Left forelimb (tissue), 1 donor: ENCODE measurements at places on chromosomes 3 and 15.

- no peak for DNase-seq
These were observed 49.2 kb downstream of the KCNMB2 start for GRCh38 chr3:178585454-178585853.

DNA sequence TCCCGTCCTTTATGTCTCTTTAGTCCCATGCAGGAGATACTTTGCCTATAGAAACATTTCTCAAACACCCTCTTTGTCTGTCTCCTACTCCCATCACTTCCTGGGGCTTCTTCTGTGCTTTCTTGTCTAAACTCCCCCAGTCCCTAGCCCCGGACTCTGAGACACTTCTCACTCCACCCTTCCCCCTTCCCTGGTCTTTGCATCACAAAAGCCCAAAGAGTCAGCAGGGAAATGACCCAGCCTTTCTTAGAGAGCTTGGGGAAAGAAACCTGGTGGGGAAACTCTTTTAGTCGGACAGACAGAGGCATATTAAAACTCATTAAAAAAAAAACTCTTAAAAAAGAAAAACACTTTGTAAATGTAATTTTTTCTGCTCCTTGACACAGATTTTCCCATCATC, 211.2 kb downstream of the TJP1 start:
- no peak for DNase-seq

GRCh38 chr15:39124553-39125171, 456.2 kb upstream of the THBS1 start:
- DNase-seq = no peak

DNA sequence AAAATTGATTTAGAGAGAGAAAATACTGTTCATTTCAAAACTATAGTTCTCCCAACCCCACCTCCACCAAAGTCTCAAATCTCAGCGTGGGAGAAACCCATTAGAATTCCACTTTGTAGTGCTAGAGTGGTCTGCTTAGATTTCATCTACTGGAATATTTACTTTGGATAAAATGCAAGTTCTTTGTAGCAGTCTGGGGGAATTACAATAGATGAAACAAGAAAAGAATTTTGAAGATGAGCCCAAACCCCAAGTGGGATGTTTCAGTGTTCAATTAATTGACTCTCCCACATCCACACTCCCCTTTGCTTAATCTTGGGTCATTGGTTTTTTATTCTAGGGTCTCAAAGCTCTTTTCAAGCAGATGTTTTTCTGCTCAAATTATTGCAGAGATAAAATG, 97.8 kb downstream of the RPL22L1 start:
- DNase-seq = no peak

GRCh38 chr15:74725845-74726773, 781 bp upstream of the CYP1A1 start:
- DNase-seq = no peak

GRCh38 chr3:136141891-136142290, 54.2 kb downstream of the MSL2 start:
- no peak for DNase-seq

DNA sequence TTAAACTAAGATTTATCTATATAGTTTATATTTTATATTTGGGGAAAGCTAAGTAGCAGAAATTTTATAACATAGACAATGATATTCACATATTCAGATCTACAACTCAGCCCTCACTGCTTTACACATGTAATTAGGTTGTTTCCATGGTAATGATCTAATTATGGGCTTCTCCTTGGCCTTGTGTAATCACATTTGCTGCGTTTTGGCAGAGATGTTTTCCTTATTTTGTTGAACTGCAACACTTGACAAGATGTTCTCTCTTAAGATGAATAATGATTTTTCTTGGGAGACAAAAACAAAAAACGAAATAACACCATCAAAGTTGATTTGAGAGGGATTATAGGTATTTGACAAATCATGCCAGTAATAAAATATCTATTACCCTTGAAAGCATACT, 635.6 kb upstream of the TBL1XR1 start:
- DNase-seq = no peak

DNA sequence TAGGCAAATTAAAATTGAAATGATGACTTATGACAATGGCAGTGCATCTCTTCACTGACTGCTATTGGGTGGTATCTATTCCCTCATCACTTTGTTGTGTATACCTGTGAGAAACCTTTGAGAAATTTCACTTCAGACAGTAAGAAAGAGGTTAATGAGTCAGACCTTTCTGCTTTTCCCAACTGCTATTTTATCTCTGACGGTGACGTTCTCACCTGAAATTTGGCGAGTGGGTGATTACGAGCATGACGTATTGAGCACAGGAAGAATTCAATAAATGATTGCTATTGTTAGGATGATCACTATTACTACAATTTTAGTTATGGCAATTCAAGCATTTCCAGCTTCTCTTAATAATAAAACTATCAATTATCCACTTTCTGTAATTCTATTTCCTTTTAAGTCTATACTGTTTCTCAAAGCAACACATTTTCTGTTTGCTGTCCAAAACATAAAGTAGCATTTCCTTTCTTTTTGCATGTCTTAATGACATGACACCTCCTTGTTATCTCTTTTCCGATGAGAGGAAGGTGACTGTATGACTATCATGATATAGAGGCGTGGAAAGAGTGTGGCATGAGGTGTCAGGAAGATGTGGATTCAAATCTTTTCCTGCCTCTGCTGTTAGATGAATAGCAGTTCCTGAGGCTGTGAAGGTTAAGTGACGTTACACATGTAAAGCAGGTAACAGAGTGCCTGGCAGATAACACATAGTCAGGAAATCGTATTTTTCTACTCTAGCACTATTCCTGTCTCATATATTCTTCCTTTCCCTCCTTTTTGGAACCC, 504.9 kb upstream of the SEMA6D start:
- DNase-seq = no peak

- DNase-seq = no peak
These were observed 891.5 kb downstream of the ROBO2 start for GRCh38 chr3:77931255-77932009.

DNA sequence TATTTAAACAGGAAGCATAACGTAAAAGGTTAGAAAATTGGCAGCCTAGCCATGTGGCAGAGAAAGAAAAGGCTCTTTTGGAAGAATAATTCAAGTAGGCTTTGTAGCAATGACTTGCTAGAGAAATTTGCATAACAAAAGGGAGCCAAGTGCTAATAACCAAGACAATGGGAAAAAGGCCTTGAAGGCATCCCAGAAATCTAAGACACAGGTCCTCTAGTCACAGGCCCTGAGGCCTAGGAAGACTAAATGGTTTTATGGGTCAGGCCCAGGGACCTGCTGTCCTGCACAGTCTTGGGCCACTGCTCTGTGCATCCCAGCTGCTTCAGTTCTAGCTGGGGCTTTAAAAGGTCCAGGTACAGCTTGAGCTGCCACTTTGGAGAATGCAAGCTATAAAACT, 78.5 kb downstream of the FGF7 start:
- no peak for DNase-seq

GRCh38 chr3:170862618-170863374, 7.2 kb downstream of the RPL22L1 start:
- no peak for DNase-seq

- no peak for DNase-seq
These were observed 6.3 kb upstream of the ANPEP start for GRCh38 chr15:89820666-89821611.

DNA sequence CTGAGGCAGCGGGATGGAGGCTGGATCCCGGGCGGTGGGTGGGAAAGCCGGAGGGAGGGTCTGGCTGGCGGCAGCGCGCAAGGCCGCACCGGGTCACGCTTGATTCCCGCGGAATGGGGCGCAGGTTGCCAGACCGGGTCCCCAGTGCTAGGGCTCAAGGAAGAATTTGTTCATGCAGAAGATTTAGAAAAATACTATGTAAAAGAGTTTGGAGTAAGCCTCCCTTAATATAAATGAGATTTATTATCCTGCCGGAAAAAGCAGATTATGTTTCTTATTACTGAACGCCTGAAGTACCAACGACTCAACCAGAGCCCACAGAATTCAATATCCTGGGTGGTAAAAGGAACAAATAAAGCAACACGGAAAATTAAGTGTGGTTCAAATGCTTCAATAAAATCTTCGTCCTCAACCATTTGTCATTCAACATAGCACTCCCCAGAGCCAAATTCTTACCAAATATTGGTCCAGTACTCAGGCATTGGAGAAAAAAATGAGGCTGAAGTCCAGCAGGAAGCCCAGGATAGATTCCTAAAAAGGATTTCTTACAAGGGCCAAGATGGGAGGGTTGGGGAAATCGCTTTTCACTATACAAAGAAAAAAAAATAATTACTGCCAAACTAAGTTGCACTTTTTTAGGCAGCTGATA, 1.2 kb upstream of the ZBTB20 start:
- DNase-seq = no peak

GRCh38 chr3:98770261-98771039, 7.3 kb downstream of the ST3GAL6 start:
- DNase-seq = no peak

- peak; percentile 41 for DNase-seq
These were observed 20.1 kb upstream of the GLCE start for GRCh38 chr15:69140306-69140705.

GRCh38 chr3:32420126-32421038, 28.7 kb downstream of the CMTM7 start:
- no peak for DNase-seq

- no peak for DNase-seq
These were observed 504.9 kb downstream of the TBL1XR1 start for GRCh38 chr3:176692199-176692965.

- no peak for DNase-seq
These were observed 4.1 kb downstream of the PLA2G4F start for GRCh38 chr15:42152196-42152920.

GRCh38 chr3:64179249-64179648, 46.0 kb downstream of the PRICKLE2 start:
- DNase-seq = no peak

GRCh38 chr3:13608969-13609725, 60.2 kb downstream of the FBLN2 start:
- DNase-seq = no peak

- DNase-seq = no peak
These were observed 114.8 kb downstream of the ADCY5 start for GRCh38 chr3:123334056-123334455.

DNA sequence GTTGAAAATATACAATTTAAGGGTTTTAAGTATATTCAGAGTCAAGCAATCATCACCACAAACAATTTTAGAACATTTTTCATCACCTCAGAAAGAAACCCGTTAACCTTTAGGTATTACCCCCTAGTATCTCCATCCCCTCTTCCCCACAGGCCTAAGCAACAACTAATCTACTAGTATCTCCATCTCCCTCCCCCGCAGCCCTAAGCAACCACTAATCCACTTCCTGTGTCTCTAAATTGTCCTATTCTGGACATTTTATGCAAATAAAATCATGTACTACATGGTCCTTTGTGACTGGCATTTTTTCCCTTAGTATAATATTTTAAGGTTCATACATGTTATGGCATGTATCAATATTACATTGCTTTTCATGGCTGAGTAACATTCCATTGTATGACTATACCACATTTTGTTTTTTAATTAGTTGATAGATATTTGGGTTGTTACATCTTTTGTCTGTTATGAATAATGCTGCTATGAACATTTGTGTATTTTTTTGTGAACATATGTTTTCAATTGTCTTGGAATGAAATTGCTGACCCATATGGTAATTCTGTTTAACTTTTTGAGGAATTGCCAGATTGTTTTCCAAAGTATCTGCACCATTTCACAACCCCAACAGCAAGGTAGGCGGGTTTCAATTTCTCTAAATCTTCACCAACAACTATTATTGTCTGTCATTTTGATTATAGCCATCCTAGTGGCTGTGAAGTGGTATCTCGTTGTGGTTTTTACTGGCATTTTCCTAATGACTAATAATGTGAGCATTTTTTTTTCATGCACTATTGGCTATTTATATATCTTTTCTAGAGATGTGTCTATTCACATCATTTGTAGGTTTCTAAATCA, 215.6 kb upstream of the CD96 start:
- DNase-seq = no peak

DNA sequence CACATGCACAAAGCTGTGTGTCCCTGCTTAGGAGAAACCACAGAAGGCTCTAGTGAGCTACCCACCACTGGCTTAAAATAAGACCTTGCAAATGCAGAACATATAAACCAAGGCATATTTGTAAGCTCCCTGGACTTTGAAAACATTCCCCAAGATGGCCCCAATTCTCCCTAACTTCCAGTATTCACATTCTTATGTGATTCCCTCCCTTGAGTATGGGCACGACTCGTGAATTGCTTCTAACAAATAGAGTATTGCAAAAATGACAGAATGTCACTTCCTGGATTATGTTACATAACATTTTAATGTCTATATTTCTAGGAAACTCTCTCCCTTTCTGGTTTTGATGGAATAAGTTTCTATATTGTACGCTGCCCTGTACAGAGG, 131.8 kb upstream of the MCTP2 start:
- no peak for DNase-seq
